ENCODE measurements at places on chromosomes 3 and 15. TPM values are rescaled to one million over a fixed set of nuclear protein-coding genes. Genes with fewer than 3 reads are reported as not detected.

TTLL13 gene
- not detected for total RNA-seq

GPR149 gene
- total RNA-seq: not detected

COL8A1 gene
- total RNA-seq: 25.1 TPM

ANKUB1 gene
- total RNA-seq: not detected

FMN1 gene
- 5.8 TPM for total RNA-seq

CPNE9 gene
- not detected for total RNA-seq

CDHR4 gene
- total RNA-seq: not detected

CPLX3 gene
- total RNA-seq: not detected

- DNase-seq: peak; percentile 47
Observed at GRCh38 chr3:111072031-111072921, 660 bp downstream of the NECTIN3 start.

DNA sequence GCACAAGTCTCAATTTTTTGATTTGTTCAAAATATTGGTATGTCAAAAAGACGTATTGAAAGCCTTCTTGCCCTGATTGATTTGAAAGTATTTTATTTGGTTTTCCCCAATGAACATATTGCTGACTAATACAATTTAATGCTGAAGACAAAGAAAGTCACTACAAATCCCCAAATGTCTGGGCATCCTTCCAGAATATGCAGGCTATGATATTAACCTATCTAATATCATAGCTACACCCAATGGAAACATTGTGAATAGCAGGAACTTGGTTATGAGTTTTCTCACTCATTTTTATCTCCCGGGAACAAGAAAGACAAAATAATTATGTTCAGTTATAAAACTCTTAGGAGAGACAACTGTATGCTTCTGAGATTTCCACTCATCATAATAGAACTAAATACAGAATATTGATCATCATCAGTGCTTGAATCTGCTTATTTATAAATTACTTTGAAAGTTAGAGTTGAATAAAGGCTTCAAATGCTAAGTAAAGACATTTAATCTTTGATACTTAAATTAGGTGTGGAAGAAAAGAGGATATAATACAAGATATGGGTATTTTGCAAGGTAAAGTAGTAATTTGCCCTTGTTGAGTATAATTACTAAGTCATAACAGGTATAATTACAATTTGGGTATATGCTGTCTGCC lies 483.9 kb downstream of the RBMS3 start:
- peak; percentile 76 for DNase-seq

DNA sequence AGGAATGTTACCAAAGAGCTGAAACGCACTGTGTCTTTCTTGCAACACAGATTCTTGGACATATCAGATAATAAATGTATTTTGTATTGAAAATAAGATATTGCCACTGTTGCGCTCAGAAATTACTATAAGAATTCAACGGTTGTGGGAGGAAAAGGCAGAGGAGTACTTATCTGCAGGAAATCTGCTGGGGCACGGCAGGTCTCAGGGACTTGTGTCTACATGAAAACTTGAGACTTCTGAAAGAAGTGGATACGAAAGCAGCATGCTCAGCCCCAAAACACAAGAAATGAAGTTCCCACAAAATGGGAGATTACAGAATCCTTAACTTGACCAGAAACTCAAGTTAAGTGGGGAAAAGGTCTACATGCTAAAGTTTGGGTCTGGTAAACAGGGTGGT lies 86.5 kb downstream of the IGSF11 start:
- DNase-seq: no peak

DNA sequence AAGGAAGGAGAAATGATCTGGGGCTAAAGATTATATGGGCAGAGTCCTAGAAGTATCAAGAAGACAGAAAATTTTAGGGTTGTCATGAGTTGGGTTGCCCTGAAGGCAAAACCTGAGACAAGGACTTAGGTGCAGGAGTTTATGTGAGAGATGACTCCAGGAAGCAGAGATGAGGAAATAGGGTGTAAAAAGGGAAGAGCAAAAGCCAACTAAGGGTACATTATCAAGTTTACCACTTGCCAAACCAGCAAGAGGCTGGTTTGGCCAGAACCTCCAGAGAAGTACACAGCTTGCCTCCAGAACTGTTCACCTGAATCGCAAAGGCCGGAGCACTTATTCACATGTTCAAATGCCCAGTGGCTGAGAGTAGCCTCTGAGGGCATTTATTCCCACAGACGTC lies 116.7 kb downstream of the FHIT start:
- no peak for DNase-seq

- DNase-seq: peak; percentile 8
Observed at GRCh38 chr3:121411523-121411922, 134.3 kb downstream of the POLQ start.

GRCh38 chr3:178672275-178672674 lies 136.0 kb downstream of the KCNMB2 start:
- peak; percentile 31 for DNase-seq

- DNase-seq: peak; percentile 42
Observed at GRCh38 chr3:106533093-106533787, 664.4 kb upstream of the CBLB start.

DNA sequence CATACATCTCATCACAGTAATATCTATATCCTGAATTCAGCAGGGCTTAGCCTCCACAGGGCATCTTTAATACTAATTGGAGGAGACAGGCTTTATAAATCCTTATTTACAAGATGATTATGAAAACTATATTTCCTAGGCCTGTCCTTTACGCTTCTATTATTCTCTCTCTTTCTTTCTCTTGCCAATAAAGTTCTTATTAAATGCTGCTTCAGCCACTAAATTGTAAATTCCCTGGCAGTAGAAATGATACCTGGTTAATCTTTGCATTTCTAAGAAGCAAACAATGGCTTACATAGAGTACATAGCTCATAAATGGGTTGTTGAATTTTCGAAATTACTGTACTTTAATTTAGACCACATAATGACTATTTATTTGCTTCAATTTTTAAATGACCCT lies 43.5 kb downstream of the TNIK start:
- no peak for DNase-seq

- peak; percentile 50 for DNase-seq
Observed at GRCh38 chr3:17412950-17413530, 329.4 kb downstream of the TBC1D5 start.

DNA sequence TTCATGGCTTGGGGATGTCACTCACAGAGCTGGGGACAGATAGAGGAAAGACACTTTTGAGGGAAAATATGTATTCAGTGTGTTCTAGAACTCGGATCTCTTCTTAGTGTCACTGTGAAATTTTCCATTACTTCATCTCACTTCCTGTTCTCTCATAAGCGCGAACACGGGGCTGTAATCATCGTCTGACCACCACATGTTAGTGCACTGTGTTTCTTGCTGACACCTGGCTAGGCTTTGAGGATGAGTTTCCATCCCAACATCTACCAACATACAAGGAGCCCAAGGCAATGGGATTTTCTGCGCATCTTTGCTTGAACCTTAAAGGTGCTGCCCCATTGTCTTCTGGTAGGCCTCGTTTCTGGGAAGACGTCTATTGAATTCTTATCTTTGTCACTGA lies 84.0 kb downstream of the LIPC start:
- no peak for DNase-seq

GRCh38 chr15:31262143-31262530 lies 64.5 kb upstream of the KLF13 start:
- DNase-seq: no peak

DNA sequence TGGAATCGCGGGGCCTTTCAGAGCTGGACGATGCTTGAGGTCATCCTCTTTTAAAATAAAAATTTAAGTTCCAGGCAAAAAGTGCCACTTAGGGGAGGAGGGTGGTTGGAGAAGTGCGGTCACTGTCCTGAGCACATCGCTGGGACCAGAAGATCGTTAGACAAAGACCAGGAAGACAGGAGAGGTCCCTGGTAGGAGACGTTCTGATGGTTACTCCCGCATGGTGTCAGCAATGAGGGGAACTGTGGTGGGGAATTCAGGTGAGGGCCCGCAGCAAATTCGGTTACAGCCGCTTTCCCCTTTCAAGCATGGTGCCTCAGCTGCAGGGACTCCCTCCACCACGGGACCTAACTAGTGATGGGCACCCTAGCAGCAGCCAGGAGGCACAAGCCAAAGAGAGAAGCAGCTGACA lies 1.0 kb upstream of the ISY1 start:
- DNase-seq: peak; percentile 35

DNA sequence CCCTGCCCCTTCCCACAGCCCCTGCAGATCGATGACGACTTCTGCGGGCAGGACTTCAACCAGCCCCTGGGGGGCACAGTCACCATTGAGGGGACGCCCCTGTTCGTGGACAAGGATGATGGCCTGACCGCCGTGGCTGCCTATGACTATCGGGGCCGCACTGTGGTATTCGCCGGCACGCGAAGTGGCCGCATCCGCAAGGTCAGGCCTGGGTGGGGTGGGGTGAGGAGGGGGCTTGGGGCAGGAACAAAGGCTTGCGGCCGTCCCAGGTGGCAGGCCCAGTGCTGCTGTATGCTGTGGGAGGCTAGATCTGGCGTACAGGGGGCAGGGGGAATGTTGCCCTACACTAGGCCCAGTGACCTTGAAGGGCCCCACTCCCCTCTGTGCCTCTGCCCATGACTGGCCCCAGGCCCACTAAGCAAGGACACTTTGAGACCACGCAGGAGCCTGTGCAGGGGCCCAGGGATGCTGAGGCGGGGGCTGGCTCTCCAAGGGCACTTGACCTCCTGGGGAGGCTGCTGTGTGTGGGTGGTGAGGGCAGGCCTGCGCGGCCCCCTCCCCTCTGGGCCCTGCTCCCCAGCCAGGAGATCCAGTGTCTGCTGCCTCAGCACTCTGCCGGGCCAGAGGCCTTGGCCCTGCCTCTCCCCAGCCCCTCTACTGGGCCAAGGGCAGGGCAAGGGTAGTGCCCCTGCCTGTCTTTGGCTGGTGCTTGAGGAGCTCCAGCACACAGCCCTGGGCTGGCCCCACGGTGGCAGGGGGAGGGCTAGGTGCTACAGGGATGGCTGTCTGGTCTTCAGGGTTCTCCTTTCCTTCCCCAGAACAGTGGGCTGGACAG lies 8.7 kb downstream of the PLXNA1 start:
- DNase-seq: no peak

DNA sequence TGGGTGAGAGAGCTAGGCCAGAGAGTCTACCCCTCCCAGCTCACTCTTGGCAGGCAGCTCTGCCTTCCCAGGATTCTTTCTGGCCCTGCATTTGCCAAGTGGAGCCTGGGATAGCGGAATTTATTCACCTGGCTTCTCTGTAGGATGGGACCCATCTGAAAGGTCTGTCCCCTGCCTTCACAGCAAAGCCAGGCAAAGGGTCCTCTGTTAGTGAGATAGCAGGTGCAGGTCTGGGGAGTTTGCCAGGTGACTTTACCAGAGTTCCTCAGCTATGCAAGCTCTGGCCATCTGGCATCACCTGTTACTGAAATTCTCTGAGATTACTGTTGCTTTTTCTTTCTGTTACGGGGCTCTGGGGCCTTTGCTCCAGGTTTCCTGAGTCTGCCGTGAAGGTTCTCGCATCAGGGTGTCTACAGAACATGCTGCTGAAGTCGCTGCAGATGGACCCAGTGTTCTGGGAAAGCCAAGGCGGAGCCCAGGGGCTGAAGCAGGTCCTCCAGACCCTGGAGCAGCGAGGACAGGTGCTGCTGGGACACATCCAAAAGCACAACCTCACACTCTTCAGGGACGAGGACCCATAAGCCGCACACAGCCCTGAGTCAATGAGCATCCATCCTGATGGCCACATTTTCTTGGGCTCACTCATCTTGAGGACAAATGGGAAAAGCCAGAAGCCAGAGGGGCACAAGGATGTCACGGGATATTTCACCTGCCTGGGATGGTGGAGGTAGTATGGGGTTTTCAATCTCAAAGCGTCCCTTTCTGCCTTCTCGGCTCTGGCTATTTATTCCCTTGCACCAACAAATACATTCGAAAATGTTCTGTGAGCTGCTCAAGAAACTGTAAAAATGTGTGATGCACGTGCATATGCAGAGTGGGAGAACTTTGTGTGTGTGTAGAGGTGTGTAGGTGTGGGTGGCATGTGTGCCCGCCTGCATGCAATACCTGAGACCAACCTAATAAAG lies 49.8 kb downstream of the POMGNT2 start:
- DNase-seq: no peak

DNA sequence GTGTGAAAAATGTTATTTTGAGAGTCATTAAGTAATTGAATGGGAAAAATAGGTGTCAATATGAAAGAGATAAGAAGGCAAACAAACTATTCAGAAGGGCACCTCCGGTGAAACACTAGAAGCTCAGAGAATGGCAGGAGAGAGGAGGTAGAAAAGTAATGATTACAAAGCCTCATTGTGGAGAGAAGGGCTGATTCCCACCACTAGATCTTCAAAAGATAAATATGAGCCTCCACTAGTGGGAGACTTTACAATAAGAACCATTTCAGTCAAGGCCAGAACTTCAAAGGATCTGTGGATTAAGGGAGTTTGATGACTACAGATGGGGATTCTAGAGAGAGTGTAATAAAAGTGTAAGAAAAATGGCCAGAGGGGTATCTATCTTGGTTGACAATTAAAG lies 535.6 kb downstream of the NLGN1 start:
- no peak for DNase-seq

DNA sequence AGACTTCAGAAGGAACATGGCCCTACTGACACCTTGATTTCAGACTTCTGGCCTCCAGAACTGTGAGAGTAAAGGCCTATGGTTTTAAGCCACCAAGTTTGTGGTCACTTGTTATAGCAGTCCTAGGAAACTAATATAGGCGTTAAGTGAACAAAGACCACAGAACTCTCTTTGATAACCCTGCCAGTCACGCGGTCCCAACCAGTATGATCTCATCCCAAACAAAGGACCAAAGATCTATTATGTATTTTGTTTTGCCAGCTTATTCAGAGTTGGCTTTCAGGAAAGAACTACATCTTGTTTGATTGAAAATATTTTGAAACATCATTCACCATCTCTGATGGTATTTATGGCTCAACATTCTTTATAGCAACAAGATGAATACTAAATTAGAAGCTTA lies 294.4 kb upstream of the SLCO3A1 start:
- DNase-seq: peak; percentile 26

- DNase-seq: no peak
Observed at GRCh38 chr3:176692966-176693785, 504.1 kb downstream of the TBL1XR1 start.

DNA sequence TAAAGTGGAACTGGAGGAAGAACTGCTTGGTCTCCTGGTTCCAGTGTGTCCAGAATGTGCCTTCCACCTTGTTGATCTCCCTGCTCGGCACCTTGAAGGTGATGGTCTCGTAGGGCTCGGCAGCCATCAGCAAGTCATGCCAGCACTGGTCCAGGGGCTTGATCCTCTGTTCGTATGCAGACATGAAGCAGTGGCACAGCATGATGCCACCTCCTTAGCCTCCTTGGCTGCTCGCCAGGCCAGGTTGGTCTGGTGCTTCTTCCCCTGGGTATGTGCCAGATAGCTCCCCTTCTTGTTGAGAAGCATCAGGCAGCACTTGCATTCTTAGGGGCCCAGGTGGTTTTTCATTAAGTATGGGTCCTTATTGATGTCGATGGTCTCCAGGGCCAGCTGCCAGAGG lies 17.8 kb upstream of the TXNRD3 start:
- DNase-seq: no peak

All from RPMI7951 (cell line).